ENCODE measurements at places on chromosomes 11 and 22.
A peak's percentile ranks its signal among the peaks of the same experiment; 100 is the strongest.

DNA sequence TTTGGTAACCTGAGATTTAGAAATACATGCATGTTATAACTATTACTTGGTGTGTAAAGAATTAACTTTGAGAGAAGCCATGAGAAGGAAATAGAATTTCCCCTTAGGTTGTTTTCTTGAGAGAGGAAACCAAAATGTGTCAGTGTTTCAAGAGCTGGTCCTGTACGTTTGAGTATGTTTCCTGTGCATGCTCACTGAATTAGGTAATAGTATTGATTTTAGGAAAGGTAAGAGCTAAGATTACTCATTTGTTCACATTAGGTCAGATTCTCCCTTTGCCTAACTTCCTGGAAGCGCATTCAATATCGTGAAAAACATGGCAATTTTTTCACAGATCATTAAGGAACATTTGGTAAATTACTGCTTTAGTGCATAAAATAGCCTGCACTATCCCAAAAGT lies 49.3 kb upstream of the RDX start:
- no peak for DNase-seq

DNA sequence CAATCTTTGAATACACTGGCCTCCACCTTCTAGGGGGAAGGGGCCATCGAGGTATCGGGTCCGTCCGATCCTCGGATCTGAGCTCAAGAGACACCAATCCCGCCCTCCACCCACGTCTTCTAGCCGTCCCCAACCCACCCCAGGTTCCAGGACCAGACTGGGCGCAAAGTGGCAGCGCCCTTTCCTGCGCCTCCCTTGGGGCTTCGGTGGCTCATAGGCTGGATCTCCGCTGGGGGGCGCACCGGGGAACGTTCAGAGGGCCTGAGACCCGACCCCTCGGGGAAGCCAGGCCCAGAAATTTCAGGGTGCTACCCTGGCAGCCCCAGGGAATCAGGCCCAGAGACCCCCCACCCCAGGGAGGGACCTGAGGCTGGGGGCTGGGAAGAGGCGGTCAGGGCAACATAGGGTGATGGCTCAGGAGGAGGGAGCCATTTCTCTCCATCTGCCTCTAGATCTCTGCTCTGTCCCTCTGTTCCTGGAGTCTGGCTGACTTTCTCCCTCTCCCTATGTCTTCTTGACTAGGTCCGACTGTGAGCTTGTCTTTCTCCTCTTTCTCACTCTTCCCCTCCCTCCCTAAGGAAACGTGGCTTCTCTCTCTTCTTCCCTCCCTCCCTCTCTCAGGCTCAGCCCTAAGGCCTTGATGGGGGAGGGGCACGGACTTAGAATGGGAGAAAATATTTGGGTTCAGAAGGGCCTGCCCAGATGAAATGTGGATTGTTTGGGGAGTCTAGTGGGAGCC lies 1.1 kb downstream of the CREB3L1 start:
- DNase-seq = peak; percentile 33

DNA sequence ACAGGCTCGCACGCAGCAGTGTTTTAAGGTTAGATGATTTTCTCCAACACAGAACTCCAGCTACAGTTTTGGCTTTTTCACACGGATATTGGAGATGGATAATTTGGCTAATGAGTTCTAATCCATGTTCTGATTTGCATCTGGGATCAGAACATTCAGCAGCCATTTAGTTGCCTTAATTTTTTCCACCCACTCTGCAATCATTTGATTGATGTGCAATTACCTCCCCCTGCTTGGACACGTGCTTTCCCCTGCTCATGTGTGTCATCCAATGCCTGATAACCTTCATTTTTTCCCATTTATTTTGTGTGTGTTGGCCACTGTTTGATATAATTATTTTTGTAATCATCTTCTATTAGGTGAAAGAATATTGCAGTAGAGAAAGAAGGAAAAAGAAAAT lies 257.8 kb downstream of the ST3GAL4 start:
- no peak for DNase-seq

GRCh38 chr22:50687829-50688228 lies 15.2 kb downstream of the SHANK3 start:
- DNase-seq = no peak

DNA sequence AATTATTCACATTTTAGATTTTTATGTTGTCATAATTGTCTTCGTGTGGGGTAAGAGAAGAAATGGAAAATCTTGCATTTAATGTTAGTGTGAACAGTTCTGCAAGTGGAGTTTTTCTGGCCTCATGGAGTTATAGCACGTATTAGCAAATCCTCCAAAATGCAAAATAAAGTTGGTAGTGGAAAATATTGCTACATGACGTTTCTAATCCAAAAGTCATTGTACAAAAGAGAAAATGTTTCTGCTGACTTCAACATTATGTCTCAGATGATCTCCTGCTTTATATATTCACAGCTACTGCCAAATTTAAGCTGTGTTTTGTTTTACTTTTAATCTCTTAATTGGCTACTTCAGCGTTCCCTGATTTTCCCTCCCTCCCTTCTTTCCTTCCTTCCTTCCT lies 1804.0 kb upstream of the RAG2 start:
- no peak for DNase-seq

GRCh38 chr22:23053051-23053707 lies 17.1 kb upstream of the GNAZ start:
- DNase-seq = no peak

DNA sequence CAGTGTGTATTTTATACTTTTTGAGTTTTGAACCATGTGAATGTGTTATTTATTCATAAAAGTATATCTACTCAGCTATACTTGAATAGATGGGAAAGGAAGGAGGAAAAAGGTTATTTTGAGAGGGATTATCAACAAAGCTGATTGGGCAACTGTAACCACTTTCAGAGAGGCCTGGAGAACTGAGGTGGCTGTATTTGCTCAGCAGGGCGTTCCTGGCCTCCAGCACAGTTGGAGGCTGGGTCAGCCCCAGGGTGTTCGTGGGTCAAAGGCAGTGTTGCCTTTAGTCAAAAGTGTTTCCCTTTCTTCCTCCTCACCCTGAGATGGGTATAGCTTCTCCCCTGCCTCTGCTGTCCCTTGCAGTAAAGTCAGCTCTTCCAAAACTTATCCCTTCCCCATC lies 26.7 kb downstream of the ASCC2 start:
- DNase-seq = no peak

- no peak for DNase-seq
These were observed 171.2 kb downstream of the OPCML start for GRCh38 chr11:133360860-133361688.

- DNase-seq = no peak
These were observed 24.5 kb downstream of the MOB2 start for GRCh38 chr11:1461826-1462697.

DNA sequence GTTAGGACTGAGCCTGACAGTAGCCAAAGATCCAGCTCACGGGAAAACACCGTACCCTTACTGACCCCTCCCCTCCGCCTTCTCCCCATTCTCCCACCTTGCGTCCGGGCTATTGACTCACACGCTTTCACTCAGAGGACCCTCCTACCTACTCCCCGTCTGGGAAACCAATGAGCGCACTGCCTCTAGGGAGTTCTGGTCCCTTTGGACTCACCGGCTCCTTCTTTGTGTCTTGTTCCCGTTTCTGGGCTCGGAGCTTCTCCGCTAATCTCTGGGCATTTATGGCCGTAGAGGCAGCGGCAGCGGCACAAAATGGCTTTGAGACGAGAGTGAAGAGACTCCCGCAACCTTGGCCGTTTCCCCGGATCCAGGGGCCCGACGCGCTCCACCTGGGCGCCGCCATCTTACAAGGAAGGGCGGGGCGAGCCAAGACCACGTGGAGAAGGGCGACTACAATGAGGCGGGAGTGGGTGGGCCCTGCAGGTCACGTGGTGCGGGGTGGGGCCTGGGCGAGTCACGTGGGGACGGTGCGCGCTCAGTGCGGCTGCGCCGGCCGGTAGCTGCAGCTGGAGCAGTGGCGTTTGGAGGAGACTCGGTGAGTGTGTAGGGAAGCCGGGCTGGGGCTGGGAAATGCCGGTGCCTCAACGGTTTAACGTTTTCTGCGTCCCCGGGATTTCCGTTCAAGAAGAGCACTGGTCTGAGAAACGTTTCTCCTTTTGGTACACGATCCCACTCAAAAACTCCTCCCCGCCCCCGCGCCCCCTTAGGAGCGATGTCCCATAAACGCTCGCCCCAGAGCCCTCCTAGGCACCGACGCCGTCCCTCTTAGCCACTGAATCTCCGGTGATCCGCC lies at the start of the genes FAM118B and RPUSD4:
Gene FAM118B, plus strand, starts transcription at position 547 of the 853 bp plus-strand sequence. CDS start 23,220 bp downstream, outside the sequence.
Gene RPUSD4, minus strand, starts transcription at position 415 of the 853 bp plus-strand sequence. Its CDS starts 12 bp downstream, at position 403.
- peak; percentile 99 for DNase-seq

GRCh38 chr22:17190702-17191101 lies 28.5 kb downstream of the ADA2 start:
- DNase-seq = no peak

GRCh38 chr11:115674937-115675544 lies 170.8 kb upstream of the CADM1 start:
- no peak for DNase-seq

GRCh38 chr11:127485541-127485940 lies 485.0 kb upstream of the KIRREL3 start:
- DNase-seq = no peak

- DNase-seq = no peak
These were observed 82.7 kb downstream of the FBLN1 start for GRCh38 chr22:45585437-45585755.

DNA sequence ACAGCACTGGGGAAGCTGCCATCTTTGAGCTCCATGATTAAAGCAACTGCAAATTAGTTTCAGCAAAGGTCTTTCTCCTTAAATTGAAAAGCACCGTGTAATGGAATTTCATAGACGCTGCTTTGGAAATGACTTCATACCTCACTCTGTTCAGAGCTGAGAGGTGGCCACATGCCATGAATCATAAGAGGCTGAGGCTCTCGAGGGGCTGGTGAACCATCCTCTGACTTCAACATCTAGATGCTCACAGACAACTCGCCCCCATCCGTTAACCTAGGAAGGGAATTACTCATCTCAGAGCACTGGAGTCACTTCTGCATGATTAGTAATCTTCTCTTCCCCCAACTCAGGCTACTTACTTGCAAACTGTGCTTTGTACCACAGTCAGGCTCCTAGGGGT lies 122.3 kb downstream of the RCN1 start:
- DNase-seq = peak; percentile 27

GRCh38 chr22:25645266-25645665 lies 80.8 kb downstream of the GRK3 start:
- no peak for DNase-seq

DNA sequence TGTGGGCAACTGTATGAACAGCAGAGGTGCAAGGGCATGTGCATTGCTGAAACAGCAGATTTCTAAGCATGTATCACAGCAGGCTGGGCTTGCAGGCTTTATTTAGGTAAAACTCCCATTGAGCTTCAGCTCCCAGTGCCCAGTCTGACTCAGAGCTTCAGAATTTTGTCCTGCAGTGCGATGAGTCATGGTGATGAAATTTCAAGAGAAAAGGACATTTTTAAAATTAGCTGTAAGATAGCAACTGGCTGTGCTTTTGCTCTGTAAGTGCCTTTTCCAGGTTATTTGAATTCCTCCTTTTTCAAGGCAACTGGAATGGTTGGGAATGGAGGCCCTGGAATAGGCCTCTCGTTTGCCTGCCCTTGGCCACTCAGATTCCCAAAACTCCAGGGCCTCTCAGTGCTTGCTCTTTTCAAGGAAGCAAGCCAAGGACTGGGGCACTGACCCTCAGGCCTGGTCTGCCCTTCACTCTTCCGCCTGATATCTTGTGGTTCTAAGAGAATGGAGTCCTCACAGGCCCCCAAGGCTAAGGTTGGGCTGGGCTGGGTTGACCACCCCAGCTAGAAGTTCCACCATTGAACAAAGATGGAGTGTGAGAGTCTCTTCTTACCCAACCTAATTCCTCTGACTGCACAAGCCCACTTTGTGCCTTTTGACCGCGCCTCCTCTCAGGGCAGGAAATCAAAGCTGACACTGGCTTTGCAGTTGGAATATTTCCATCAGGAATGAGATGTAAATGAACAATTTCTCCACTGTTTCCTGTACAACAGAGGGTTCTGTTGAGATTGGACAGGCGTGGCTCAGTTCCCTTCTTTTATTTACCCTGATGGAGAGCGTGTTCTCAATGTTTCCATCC lies 59.5 kb upstream of the PRSS23 start:
- no peak for DNase-seq

DNA sequence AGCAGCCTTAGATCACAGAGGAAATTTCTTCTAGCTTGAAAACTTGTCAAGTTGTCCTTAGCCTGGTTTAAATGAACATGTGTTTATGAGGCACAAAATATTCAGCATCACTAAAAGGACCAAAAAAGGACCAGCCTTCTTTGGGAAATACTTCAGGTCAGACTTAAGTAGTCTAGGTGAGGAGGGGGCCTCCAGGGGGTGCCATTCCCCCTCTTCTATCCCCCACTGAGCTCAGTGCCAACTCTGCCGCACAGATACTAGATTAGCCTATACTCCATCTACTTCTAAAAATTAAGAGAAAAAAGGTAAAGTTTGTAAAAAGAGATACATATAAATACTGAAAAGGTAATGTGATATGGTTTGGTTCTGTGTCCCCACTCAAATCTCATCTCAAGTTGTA lies 20.6 kb downstream of the CLTCL1 start:
- DNase-seq = no peak

- DNase-seq = no peak
These were observed 976.3 kb upstream of the FAT3 start for GRCh38 chr11:91248199-91248807.

GRCh38 chr11:34650528-34650927 lies 29.6 kb downstream of the EHF start:
- peak; percentile 75 for DNase-seq

DNA sequence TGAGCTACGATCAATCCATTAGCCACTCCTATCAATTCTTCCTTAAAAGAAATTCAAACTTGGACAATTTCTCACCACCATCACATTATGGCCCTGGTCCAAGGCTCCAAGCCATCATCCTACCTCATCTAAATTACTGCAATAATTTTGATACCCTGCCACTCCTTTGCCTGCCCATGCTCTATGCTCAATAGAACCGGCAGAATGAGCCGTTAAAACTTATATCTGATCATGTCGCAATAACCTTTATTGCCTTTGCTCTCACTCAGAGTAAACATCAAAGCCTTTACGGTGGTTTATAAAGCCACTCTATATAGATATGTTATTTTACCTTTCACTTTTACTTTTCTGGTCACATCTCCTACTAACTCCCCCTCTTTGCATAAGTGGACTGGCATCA lies 2392.1 kb upstream of the RAG2 start:
- no peak for DNase-seq

- no peak for DNase-seq
These were observed 166.8 kb upstream of the MTNR1B start for GRCh38 chr11:92802644-92803043.

DNA sequence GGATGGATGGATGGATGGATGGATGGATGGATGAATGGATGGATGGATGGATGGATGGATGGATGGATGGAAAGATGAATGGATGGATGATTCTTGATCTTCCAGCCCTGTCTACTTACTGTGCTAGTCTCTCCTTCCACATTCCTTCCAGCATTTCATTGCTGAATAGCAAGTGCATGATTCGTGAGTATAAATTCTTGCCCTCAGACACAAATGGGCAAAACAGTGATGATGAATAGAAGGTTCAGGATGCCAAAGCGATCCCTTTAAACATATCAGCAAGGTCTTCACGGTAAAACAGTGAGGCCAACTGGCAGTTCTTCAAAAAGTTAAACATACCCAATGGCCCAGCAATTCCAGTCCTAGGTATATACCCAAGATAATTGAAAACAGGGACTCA lies 400.2 kb downstream of the MN1 start:
- no peak for DNase-seq
